Lung (tissue), 17 donors: ENCODE measurements at places on chromosomes 3 and 15. TPM values are rescaled to one million over a fixed set of nuclear protein-coding genes. Genes with fewer than 3 reads are reported as not detected.

GRCh38 chr15:77607111-77607893, 25.4 kb downstream of the LINGO1 start:
- no peak overlapping the region for H3K27ac ChIP-seq
- no peaks in the 10 kb centered on the region for H3K27me3 ChIP-seq
- DNase-seq = no peak
- no peaks in the 10 kb centered on the region for H3K4me1 ChIP-seq
- H3K4me3 ChIP-seq = no peak overlapping the region

DNA sequence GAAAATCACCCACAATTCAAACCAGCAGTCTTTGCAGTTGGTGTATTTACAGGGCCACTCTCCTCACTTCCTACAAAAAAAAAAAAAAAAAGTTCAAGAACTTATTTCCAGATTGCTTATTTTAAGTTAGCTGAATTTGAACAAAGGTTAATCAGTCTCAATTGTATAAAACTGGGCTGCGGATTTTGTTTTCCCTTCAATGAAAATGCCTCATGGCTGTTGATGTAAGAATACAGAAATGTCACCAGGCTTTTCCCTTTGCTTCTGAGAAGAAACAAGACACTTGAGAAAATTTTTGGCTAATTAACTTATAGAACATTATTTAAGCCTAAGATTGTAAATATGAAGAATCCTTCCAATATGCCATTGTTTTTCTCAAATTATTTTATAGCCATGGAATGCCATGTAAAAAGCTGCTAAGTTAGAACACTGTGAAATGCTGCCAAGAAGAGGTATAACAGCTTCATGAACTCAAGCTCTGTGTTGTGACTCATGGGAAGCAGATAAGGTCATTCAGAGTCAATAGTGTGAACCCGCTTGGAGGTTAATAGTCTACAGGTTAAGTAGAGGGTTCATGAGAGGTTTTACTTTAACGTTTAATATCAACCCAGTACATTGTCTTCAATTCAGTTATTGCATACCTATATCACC, 84.3 kb upstream of the ABI3BP start:
- no peaks in the 10 kb centered on the region for H3K27me3 ChIP-seq
- H3K27ac ChIP-seq = no peak overlapping the region
- H3K4me3 ChIP-seq = no peak overlapping the region
- no peaks in the 10 kb centered on the region for H3K36me3 ChIP-seq

DNA sequence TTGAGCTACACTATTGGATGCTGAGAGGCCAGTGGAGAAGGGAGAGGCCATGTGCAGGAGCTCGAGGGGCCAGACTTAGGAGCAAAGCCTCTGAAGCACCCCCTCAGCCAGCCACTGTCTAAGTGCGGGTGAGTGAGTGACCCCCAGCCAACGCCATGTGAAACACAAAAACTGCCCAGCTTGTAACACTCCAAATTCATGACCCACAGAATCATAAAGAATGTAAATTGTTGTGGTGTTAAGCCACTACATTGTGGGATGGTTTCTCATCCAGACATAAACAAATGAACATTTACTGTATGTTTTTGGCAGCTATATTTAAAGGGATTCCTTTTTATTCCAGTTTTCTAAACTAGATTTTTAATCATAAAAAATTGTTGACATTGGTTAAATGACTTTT, 27.2 kb upstream of the TMEM158 start:
- no peaks in the 10 kb centered on the region for H3K27me3 ChIP-seq
- H3K4me3 ChIP-seq = no peak overlapping the region
- H3K4me1 ChIP-seq = peaks cover 11% of the 10 kb centered on the region

DNA sequence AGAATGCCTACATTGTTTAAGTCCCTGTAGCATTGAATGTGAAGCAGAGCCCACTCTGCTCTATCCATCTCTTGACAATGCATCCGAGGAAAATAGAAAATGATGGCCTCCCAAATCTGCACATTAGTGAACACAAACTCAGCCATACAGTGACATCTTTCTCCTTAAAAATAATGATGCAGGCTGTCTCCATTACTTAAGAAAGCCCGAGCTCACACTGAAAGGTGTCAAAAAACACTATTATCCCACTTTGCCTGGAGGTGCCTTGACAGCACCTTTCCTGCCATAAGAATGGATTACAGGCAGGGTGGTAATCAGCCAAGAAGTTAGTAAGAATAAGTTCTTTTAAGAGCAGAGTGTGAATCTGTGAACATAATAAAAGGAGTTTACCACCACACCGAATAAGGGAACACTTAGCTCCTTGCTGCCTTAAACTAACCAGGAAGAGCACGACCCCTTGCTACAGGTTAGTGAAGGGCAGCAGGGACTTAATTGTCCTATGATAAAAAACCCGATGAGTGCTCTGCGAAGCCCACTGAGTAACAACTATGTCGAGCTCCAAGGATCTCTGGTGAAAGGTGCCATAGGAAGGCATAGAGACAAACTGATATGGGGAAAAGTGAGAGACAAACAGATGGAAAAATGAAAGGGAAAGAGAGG, 123.2 kb upstream of the TUSC7 start:
- DNase-seq = no peak
- H3K27me3 ChIP-seq = no peaks in the 10 kb centered on the region
- no peak overlapping the region for H3K4me3 ChIP-seq
- H3K36me3 ChIP-seq = no peaks in the 10 kb centered on the region

- no peaks in the 10 kb centered on the region for H3K36me3 ChIP-seq
- H3K4me3 ChIP-seq = no peak overlapping the region
- H3K4me1 ChIP-seq = peaks cover 35% of the 10 kb centered on the region
These were observed 57.1 kb upstream of the TLE3 start for GRCh38 chr15:70154718-70155347.

GRCh38 chr3:162802228-162802965, 1305.8 kb downstream of the OTOL1 start:
- no peaks in the 10 kb centered on the region for H3K27me3 ChIP-seq
- DNase-seq = no peak
- no peaks in the 10 kb centered on the region for H3K36me3 ChIP-seq
- H3K27ac ChIP-seq = no peak overlapping the region
- H3K4me1 ChIP-seq = no peaks in the 10 kb centered on the region
- H3K4me3 ChIP-seq = no peak overlapping the region

DNA sequence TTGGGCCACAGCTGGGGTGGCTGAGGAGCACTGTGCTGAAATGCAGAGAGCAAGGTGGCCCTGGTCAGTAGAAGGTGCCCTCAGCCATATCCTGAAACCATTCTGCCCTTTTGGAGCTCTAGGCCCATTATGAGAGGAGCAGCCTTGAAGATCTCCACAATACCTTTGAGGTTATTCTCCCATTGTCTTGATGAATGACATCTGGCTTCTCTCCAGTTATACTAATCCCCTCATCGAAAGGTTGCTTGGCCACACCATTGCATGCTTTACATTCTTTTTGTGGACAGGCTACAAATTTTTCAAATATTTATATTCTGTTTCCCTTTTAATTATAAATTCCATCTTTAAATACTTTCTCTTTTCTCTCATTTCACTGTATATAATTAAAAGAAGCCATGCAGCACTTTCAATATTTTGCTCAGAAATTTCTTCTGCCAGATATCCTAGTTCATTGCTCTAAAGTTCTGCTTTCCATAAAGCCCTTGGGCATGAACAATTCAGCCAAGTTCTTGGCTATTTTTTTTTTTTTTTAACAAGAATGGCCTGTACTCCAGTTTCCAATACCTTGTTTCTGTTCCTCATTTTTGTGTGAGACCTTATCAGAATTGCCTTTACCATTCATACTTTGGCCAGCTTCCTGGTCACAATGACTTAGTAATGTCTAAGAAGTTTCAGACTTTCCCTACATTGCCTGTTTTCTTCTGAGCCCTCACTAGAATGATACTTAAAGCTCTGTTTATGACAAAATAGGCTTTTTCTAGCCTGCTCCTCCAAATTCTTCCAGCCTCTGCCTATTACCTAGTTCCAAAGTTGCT, 138.9 kb upstream of the SGO1 start:
- no peaks in the 10 kb centered on the region for H3K4me1 ChIP-seq
- H3K27me3 ChIP-seq = no peaks in the 10 kb centered on the region
- H3K27ac ChIP-seq = no peak overlapping the region
- no peak for DNase-seq

DNA sequence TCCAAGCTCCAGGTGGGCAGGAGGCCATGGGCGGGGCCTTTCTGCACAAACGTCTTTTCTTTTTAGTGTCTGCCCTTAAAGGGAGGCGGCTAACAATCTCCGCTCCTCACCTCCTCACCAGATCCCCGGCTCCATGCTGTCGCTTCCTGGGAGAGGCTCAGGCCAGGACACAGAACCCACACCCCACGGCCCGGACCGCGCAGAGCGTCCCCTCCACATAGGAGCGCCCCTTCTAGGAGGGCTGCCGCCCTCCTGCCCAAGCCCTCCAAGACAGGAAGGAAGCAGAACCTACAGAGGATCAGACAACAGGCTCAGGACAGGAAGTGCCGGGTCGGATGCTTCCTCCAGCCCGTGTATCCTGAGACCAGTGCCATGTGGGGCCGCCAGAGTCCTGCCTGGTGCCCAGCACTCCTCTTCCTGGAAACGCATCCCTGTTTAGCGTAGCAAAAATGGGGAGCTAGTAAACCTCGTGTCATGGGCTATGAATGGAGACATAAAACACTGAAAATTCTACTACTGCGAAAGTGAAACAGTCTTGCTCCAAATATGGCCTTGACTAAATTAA, 83.2 kb upstream of the ATP10A start:
- no peaks in the 10 kb centered on the region for H3K27me3 ChIP-seq
- H3K27ac ChIP-seq = no peak overlapping the region
- no peak for DNase-seq

GRCh38 chr3:102092617-102093466, 243.5 kb downstream of the NFKBIZ start:
- no peak overlapping the region for H3K27ac ChIP-seq
- H3K4me3 ChIP-seq = no peak overlapping the region
- H3K27me3 ChIP-seq = no peaks in the 10 kb centered on the region
- no peak for DNase-seq
- H3K36me3 ChIP-seq = no peaks in the 10 kb centered on the region
- peaks cover 12% of the 10 kb centered on the region for H3K4me1 ChIP-seq

DNA sequence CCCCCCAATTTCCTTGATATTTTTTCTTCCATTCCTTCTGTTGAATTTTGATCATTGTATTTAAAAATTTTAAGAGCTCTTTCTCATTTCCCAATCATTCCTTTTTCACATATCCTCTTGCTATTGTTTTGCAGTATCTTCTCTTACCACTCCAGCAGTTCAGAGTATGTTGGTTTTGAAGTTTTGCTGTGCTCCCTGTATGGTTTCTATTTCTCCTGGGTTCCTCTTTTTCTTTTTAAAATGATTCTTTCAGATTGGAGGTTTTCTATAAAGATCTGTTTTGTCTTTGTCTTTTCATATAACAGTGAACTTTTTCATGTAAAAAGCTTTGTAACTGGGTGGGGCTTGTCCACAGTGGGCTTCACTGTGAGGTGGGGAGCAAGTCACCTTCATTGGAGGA, 12.8 kb downstream of the USP3 start:
- DNase-seq = no peak
- H3K4me3 ChIP-seq = no peak overlapping the region
- H3K36me3 ChIP-seq = no peaks in the 10 kb centered on the region
- peaks cover 16% of the 10 kb centered on the region for H3K4me1 ChIP-seq

DNA sequence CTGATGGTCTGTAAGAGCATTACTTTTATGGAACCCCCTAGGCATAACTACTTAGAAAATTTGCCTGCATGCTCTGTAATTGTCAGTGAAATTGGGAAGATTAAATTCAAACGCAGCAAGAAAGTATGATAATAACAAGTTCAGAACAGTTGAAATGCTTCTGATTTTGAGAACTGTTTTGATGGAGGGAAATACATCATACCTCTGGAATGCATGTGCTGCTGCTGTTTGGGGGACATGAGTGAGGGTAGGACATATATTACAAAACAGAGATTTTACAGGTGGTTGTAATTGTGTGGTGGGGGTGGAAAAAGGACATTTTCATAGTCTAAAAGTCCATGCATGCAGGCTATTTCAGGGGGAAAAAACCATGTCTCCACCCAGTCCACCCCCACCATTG, 135.0 kb upstream of the DPH6 start:
- H3K4me3 ChIP-seq = no peak overlapping the region
- no peaks in the 10 kb centered on the region for H3K27me3 ChIP-seq
- H3K27ac ChIP-seq = no peak overlapping the region
- DNase-seq = no peak
- H3K36me3 ChIP-seq = no peaks in the 10 kb centered on the region
- peaks cover 9% of the 10 kb centered on the region for H3K4me1 ChIP-seq

GRCh38 chr3:184353546-184353941, 7.9 kb downstream of the CLCN2 start:
- DNase-seq = no peak
- H3K36me3 ChIP-seq = no peaks in the 10 kb centered on the region
- no peak overlapping the region for H3K4me3 ChIP-seq
- no peak overlapping the region for H3K27ac ChIP-seq
- no peaks in the 10 kb centered on the region for H3K4me1 ChIP-seq

- H3K27me3 ChIP-seq = no peaks in the 10 kb centered on the region
- no peaks in the 10 kb centered on the region for H3K36me3 ChIP-seq
- no peak overlapping the region for H3K27ac ChIP-seq
- DNase-seq = no peak
These were observed 34.9 kb upstream of the GPR160 start for GRCh38 chr3:170002879-170003278.

DNA sequence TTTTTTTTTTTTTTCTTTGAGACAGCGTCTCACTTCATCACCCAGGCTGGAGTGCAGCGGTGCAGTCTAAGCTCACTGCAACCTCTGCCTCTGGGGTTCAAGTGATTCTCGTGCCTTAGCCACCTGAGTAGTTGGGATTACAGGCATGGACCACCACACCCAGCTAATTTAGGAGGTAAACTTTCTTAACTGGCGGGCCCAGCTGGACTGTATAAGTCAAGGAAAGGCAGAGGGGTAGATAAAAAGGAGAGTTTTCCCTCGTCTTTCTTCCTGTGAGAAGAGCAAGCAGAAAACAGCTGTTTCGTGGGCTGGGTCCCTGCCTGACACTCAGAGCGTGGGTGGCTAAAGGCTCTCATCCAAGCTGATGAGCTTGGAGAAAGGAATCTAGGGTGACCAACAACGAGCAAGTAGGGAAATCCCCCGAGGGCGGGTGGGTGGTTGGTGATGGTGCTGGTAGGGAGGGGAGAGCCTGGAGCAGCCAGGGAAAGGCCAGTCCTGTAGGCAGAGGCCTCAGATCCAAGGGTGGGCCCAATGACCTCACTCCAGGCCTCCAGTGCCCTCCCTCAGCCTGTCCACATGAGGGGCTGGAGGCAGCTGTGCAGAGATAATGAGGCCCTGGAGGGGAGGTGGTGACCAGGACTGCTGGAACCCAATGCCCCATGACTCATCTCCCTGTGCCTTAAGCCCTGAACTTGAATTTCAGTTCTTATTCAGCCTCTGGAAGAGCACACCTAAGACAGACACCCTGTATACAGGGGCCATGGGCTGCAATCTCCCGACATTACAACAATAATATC, 43.1 kb upstream of the LIMD1 start:
- no peak overlapping the region for H3K4me3 ChIP-seq
- peak; percentile 64 for DNase-seq
- no peaks in the 10 kb centered on the region for H3K36me3 ChIP-seq
- no peaks in the 10 kb centered on the region for H3K27me3 ChIP-seq
- peaks cover 24% of the 10 kb centered on the region for H3K4me1 ChIP-seq

GRCh38 chr3:51967384-51968169, at the start of gene PCBP4:
PCBP4 (minus strand) TSS chr3:51967454; CDS start chr3:51961240, 6,214 bp downstream.
- H3K4me1 ChIP-seq = peaks cover 6% of the 10 kb centered on the region
- peak within 1 kb of the TSS; percentile 89 for H3K27ac ChIP-seq
- H3K4me3 ChIP-seq = peak within 1 kb of the TSS; percentile 60
- DNase-seq = peak; percentile 70
- H3K27me3 ChIP-seq = no peaks in the 10 kb centered on the region
- H3K36me3 ChIP-seq = no peaks in the 10 kb centered on the region

- no peaks in the 10 kb centered on the region for H3K4me1 ChIP-seq
- H3K27me3 ChIP-seq = no peaks in the 10 kb centered on the region
- H3K4me3 ChIP-seq = no peak overlapping the region
- no peaks in the 10 kb centered on the region for H3K36me3 ChIP-seq
- no peak overlapping the region for H3K27ac ChIP-seq
- DNase-seq = no peak
These were observed 26.3 kb upstream of the TFRC start for GRCh38 chr3:196108075-196108743.

The KCNMB2 gene
- polyA plus RNA-seq = 0.63 TPM

The CDV3 gene
- 87.0 TPM for polyA plus RNA-seq

The ZNF80 gene
- polyA plus RNA-seq = not detected

The KCNMB3 gene
- 1.9 TPM for polyA plus RNA-seq
